Activated CD4-positive, alpha-beta T cell treated with anti-CD3 and anti-CD28 coated beads, Interleukin-2, amount 50 U/mL, for 1 hour (primary cell): ENCODE measurements at places on chromosomes 5 and 9.

- no peak for DNase-seq
Observed at GRCh38 chr5:6659941-6660684, 26.9 kb downstream of the SRD5A1 start.

GRCh38 chr5:158802941-158803341, 296.8 kb downstream of the EBF1 start:
- DNase-seq, result no peak

DNA sequence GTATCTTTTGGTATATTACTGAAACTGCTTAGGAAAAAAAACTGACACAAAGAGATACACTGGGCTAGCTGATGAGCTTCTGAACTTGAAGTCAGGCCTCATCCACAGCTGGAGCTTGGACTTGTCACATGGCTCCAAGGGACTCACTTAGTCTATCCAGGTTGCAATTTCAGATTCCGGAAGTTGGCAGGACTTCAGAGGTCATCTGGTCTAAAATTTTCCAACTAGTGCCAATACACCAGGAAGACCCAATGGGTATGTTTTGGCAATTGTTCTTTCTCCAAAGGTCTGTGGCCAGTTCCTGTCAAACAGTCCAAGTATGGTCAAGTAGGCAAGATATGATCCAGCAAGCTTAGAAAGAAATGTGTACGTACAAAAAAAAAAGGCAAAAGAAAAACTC, 36.7 kb downstream of the MRPS27 start:
- no peak for DNase-seq

- no peak for DNase-seq
Observed at GRCh38 chr9:6896562-6896961, 138.8 kb downstream of the KDM4C start.

DNA sequence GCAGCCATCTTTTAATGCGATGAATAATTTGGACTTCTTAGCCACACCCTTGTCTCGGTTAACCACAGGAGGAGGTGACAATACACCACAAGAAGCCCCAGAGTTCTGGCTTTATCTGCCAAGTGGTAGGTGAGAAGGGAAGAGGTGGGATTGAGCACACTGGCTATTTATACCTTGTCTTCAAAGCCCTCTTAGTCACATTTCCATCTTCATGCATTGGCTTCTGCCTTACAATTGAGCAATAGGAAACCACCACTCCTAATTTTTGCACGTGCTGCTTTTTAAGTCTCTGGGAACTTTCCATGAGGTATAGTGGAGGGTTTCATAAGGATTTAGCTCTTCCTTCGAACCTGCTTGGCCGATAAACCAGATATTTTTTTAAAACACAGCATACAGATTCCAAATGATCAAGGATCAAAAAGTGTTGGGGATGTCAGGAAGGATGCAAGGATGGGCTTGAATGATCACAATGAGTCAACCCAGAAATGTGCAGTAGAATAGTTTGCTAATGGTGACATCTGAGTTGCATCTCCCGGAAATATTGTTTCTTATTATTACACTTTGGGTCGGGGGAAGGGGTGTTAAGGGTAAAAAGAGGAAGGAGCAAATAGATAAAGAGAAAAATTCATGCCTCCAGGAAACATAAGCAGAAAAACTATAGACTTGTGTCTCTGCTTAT, 25.5 kb downstream of the PLAC8L1 start:
- no peak for DNase-seq

- no peak for DNase-seq
Observed at GRCh38 chr5:39192450-39193160, 26.8 kb downstream of the FYB1 start.

GRCh38 chr5:55897905-55898304, 46.7 kb downstream of the IL31RA start:
- DNase-seq, result no peak

DNA sequence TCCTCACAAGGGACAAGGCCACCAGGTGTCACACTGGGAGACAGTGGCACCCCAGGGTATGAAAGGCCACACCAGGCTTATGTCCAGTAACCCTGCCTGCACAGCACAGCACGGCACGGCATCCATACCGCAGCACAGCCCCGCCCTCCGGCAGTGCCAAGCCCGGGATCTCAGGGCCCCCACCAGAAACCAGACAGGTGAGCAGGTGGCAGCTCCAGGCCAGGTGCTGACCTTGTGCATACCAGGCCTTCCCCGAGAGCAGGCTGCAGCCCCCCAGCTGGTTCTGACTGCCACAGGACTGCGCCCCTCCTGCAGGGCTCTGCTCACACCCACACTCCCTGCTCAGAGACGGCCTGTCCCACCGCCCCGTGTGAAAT, 56.5 kb downstream of the ADAMTS2 start:
- DNase-seq, result no peak

- DNase-seq, result no peak
Observed at GRCh38 chr9:38018958-38019602, 49.9 kb downstream of the SHB start.

GRCh38 chr5:158060212-158060611, 201.3 kb upstream of the CLINT1 start:
- no peak for DNase-seq
